ENCODE measurements at places on chromosomes 16 and 17. TPM values are rescaled to one million over a fixed set of nuclear protein-coding genes. Genes with fewer than 3 reads are reported as not detected.

The SRL gene
- 0.47 TPM for total RNA-seq

The MTHFSD gene
- total RNA-seq = 18.3 TPM

The DHRS7C gene
- total RNA-seq = not detected

The MYH2 gene
- not detected for total RNA-seq

The WDR59 gene
- 17.9 TPM for total RNA-seq

The RPS15A gene
- 2,966 TPM for total RNA-seq

The UMOD gene
- not detected for total RNA-seq

The GTF3C1 gene
- total RNA-seq = 79.9 TPM

The TEX19 gene
- under 0.01 TPM for total RNA-seq

The AGRP gene
- not detected for total RNA-seq

The TNFRSF17 gene
- total RNA-seq = not detected

The TBC1D16 gene
- total RNA-seq = 51.4 TPM

The KRTAP3-2 gene
- not detected for total RNA-seq

The CEP295NL gene
- total RNA-seq = 2.8 TPM

The CLEC3A gene
- not detected for total RNA-seq

The GRIN2A gene
- 0.32 TPM for total RNA-seq
